Stimulated activated CD8-positive, alpha-beta memory T cell treated with anti-CD3 and anti-CD28 coated beads, Interleukin-15, amount 100 ng/mL, for 4 hours (primary cell): ENCODE measurements at places on chromosomes 3 and 15.

DNA sequence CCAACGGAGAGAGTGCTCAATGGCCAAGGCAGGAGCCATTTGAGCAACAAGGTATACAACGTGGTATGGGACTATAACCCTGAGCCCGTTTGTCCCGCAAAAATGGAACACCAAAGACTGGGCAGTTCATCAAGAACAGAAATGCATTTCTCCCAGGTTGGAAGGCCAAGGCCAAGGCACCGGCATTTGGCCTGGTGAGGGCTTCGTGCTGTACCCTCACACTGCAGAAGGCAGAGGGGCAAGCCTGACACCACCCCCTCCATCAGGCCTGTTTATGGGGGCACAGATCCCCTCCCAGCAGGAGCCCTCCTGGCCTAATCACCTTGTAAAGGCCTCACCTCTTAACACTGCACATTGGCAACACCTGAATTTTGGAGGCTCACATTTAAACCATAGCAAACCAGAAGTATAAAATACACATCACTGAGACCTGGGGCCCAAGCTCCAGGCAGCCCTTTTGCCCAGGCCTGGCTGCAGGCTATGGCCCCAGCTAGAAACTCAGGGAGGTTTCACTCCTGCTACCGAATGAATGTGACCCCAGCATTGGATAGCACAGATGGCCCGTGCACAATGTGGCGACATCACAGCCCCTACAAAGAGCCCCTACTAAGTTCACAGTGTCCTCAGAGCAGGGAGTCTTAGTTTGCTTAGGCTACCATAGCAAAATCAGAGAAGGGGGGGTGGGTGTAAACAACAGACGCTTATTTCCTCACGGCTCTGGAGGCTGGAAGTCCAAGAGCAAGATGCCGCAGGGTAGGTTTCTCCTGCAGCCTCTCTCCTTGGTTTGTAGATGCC is 47.1 kb downstream of the KLF15 start:
- DNase-seq: no peak

DNA sequence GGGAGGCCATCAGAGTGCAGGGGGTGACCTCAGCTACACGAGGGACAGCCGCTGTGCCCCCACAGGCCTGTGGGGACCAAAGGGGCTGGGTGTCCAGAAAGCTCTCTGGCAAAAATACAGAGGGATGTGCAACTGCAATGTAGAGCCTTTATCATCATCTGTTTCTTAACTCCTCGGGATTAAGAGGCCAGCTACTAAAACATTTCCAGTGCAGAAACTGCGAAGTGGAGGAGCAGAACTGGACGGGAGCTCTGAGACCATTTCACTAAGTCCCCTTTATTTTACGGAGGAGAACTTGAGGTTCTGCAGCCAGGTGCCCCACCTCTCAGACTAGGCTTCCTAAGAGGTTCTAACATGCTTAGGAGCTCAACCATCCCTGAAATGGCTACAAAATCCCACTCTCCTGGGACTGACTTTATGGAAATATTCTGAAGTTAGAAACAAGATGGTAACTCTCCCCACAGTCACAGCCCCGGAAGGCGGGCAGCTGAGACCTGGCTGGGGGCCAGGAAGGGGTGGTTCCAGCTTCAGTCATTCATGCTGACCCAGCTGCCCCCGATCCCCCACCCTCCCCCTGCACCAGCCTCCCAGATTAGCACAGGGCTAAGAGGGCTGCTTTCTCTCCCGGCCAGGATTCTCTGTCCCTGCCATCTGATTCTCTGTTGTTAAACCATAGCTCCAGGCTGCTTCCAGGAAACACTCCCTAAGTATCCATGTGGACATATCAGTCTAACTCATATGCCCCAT is 40.3 kb downstream of the UMPS start:
- DNase-seq: no peak

GRCh38 chr3:50612234-50612882 is 784 bp upstream of the CISH start:
- no peak for DNase-seq

- DNase-seq: no peak
Observed at GRCh38 chr3:194879991-194880939, 194.6 kb downstream of the FAM43A start.

DNA sequence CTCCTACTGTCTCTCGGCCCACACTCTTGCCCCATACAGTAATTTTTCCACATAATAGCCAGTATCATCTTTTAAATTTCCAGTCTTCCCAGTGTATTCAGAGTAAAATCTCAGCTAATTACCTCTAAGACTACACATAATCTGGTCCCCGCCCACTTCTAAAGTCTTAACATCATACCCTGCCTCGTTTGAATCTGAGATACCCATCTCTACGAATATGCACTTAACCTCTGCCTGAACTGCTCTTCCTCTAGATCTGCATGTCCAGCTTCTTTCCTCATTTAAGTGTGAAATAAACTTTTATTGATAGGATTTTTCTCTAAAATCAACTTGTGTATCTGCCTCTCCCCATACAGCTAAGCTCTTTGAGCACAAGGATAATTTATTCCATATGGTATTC is 34.6 kb downstream of the COPS2 start:
- no peak for DNase-seq

GRCh38 chr3:190388703-190389102 is 740 bp downstream of the CLDN16 start:
- no peak for DNase-seq

DNA sequence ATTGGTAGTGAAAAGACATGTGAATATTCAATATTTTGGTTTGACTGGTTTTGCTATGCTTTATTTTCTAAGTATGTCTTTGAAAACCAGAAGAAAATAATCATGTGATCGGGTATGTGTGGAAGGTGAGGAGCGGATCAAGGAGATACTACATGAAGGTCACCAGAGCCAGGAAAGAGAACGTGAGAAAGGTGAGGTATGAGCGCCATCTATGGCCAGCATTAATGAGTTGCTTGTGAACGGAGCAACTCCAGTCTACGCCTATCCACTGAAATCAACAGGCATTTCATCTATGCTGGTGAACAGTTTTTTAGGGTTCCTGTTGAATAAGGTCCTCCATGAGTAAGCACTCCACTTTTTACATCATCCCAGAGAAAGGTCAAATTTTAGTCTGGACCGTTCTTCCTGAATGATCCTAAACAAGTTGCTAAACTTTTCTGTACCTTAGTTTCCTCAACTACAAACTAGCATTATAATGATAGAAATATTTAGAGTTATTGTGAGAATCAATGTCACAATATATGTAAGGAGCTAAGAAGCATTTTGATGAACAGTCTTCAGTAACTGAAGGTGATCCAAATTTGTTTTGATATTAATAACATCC is 1435.2 kb upstream of the CADM2 start:
- DNase-seq: no peak

DNA sequence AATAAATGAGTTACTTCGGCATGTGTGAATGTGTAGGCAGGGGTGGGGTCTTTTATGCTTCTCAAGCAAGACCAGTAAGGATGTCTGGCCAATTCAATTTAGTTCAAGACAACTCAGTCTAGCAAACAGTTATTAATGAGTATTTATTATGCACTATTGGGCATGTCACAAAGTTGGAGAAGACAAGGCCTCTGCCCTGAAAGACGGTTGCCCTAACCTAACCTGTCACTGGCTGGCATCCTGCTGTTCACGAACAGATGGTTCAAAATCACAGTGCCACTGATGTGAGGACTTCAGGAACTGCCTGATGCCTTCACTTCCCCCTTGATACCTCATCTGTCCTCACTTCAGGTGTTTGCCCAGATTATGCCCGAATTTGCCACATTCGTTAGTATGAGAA is 217.8 kb downstream of the SOX2 start:
- no peak for DNase-seq

DNA sequence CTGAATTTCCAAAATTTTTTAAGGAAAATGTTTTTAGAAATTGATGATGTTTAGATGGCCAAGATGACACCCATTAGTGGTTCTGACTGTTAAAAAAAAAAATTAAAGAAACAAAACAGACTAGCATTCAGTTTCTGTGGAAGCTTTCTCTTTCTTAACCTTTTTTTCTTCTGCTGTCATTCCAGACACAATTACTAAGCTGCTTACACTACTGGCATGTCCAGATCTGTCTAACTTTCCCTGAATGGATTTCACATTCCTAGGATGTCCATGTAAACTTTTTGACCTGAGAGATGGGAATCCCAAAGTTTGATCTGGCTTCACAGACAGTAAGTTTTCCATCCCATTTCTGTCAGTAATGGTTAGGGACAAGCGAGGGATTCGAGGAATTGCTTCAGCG is 10.3 kb upstream of the MTMR10 start:
- DNase-seq: no peak

DNA sequence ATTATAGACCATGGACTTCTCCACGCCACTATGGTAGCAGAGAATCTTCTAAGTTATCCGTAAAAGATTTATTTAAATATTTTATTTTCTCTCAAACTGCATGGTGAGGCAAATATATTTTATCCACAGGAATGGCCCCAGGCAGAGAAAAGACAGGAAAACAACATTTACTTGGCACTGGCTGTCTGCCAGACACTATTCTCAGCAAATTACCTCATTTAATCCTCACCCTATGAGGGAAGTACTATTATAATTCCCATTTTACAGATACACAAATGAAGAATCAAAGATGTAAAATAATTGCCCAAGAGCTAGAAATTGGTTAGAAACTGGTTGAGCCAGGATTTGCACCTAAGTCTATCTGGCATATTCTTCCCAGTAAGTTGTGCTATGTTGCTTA is 361.4 kb upstream of the IL12A start:
- DNase-seq: no peak

DNA sequence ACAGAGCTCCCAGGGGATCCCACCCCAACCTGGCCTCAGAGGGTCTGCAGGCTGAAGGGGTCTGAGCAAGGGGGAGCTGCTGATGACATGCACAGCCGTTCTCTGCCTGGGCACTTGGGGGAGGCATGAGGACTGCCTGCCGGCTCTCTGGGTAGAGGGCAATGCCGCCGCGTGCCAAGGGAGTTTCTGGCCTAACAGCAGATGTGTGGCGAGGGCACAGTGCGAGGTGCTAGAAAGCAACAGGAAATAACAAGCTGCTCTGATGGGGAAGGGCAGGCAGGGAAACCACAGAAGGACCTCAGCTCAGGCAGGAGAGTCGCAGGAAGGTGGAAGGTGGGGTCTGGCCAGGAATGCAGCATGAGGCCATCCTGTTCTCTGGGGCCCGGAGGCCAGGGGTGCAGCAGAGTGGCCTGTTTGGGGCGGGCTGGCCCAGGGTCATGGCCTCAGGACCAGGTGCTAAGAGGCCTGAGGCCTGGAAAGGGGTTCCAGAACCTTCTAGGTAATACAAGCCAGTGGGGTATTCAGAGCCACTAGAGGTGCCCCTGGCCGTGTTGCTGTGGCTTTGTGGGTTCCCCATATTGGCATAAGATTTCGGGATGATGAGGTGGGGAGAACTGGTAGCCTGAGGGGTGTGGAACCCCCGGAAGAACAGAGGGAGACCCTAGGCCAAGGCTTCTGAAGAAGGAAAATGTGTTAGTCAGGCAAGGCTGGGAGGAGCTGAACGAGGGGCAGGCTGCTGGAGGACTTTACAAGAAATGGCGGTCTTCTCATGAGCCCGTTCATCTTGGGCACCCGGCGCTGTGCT is 41.2 kb downstream of the RGMA start:
- DNase-seq: no peak

- no peak for DNase-seq
Observed at GRCh38 chr3:132867526-132867925, 145.3 kb upstream of the NPHP3 start.

DNA sequence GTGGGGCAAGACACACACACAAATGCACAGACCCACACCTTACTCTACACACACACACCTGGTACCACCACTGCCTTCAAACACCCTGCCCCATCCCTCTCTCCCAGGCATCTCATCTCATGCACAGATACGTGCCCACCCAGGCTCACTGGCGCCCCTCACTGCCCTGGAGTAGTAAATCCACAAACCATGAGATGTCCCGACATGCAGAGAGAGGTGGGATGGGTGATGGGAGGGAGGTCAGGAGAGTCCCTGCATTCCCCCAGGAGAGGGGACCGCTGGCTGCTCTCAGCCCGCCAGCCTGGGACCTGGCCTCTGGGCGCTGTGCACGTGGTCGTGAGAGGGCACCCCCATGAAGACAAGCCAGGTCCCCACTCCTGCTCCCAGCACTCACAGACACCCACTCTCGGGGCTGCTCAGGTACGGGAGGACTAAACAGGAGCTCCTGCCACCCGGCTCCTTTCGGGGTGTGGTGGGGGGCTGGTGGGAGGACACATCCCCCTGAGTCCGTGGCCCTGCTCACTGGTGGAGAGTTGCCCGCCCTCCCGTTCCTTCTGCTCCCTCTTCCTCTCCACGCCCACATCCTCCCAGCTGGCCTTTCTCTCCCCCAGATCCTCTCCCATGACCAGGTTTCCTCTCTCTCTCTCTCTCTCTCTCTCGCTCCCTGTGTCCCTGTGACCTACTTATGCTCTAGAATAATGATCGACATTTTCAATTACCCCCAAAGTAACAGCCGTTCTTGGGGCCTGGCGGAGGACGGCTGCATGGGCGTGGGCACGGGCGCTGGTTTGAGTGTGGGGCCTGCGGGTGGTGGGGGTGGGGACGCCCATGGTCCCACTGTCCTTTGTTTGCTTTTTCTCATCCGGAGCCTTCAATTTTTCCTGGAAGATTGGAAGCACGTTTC is 18.9 kb upstream of the CSPG4 start:
- DNase-seq: no peak

DNA sequence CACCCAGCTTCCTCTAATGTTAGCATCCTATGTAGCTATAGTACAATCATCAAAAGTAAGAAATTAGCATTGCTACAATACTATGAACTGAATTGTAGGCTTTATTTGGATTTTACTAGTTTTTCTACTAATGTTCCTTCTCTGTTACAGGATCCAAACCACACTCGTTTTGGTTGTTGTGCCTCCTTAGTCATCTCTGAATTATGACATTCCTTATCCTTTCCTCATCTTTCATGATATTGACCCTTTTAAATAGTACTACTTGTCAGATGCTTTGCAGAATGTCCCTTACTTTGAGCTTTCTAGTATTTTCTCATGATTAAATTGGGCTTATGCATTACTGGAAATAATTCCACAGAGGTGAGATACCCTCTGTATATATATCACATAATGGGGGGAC is 265.4 kb downstream of the VPS13C start:
- no peak for DNase-seq

DNA sequence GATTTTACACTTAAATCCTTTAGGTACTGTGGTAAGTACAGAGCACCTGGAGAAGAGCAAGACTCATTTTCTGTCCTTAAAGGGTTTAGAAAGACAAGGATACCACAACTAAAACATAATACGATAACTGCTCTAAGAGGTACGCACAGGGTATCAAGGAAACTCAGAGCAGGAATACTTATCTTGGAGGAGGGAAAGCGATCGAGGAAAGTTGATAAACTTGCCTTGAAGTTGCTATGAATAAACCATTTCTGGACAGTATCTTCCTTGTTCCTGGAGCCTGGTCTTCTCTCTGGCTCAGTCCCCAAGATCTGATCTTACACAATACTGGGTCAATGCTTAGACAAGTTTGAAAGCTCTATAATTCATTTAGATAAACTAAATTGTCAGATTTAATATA is 17.6 kb upstream of the GATM start:
- no peak for DNase-seq
